Smooth muscle cell of the umbilical artery (primary cell): ENCODE measurements at places on chromosomes 3 and 15. TPM values are rescaled to one million over a fixed set of nuclear protein-coding genes. Genes with fewer than 3 reads are reported as not detected.

Gene ROBO1
- 111 and 128 TPM in 2 replicates for total RNA-seq

Gene SI
- not detected in 2 replicates for total RNA-seq

Gene TRA2B
- total RNA-seq = 139 and 153 TPM in 2 replicates

Gene ZMAT3
- total RNA-seq = 71.6 and 78.9 TPM in 2 replicates

Gene CCDC51
- total RNA-seq = 19.6 and 20.1 TPM in 2 replicates

Gene RAD51
- 0.30 and 4.8 TPM in 2 replicates for total RNA-seq

Gene PAQR9
- total RNA-seq = 0.05 TPM in 1 of 2 replicates, not detected in the other

Gene PLSCR2
- not detected in 2 replicates for total RNA-seq

Gene IL12A
- 0.89 and 1.3 TPM in 2 replicates for total RNA-seq

Gene RBPMS2
- not detected in 2 replicates for total RNA-seq

Gene FAM107A
- total RNA-seq = not detected in 2 replicates

Gene GXYLT2
- 30.8 and 74.2 TPM in 2 replicates for total RNA-seq

Gene BCL2A1
- total RNA-seq = 2.1 and 2.2 TPM in 2 replicates

Gene ZNF619
- total RNA-seq = 4.8 and 5.6 TPM in 2 replicates

Gene ZWILCH
- 5.6 and 18.5 TPM in 2 replicates for total RNA-seq

Gene PLCD1
- total RNA-seq = 13.4 and 22.0 TPM in 2 replicates

Gene APOD
- not detected in 2 replicates for total RNA-seq

Gene CD200R1
- total RNA-seq = 0.05 TPM in 1 of 2 replicates, not detected in the other

Gene CLDN1
- 4.3 and 10.4 TPM in 2 replicates for total RNA-seq

Gene LMOD3
- total RNA-seq = not detected in 2 replicates

Gene GPR149
- not detected in 2 replicates for total RNA-seq

Gene PRRT3
- total RNA-seq = 2.4 and 3.0 TPM in 2 replicates

Gene LIPH
- total RNA-seq = not detected in 2 replicates

Gene CD80
- total RNA-seq = under 0.01 and 0.09 TPM in 2 replicates

Gene CATSPER2
- total RNA-seq = 0.89 and 9.6 TPM in 2 replicates

Gene GOLGA8J
- total RNA-seq = not detected in 2 replicates

Gene GNB4
- total RNA-seq = 69.8 and 90.7 TPM in 2 replicates

Gene GPX1
- total RNA-seq = 152 and 188 TPM in 2 replicates

Gene GPR156
- total RNA-seq = 0.59 and 0.92 TPM in 2 replicates

Gene ZNF660
- 2.2 and 4.2 TPM in 2 replicates for total RNA-seq

Gene PRR20G
- total RNA-seq = not detected in 2 replicates

Gene MKRN3
- under 0.01 TPM in 1 of 2 replicates, not detected in the other for total RNA-seq

Gene PRTG
- total RNA-seq = 1.2 and 1.3 TPM in 2 replicates

Gene RBP2
- total RNA-seq = not detected in 2 replicates

Gene RHOA
- 575 and 599 TPM in 2 replicates for total RNA-seq

Gene SLC2A2
- total RNA-seq = not detected in 2 replicates

Gene CELSR3
- 0.89 and 3.1 TPM in 2 replicates for total RNA-seq

Gene IL17RB
- not detected in 2 replicates for total RNA-seq

Gene PIERCE2
- total RNA-seq = 0.89 and 1.1 TPM in 2 replicates

Gene MEIS2
- 56.7 and 63.4 TPM in 2 replicates for total RNA-seq

Gene APBA2
- total RNA-seq = 40.4 and 42.1 TPM in 2 replicates

Gene RFT1
- 12.8 and 17.8 TPM in 2 replicates for total RNA-seq

Gene NMB
- total RNA-seq = 2.1 and 3.3 TPM in 2 replicates

Gene NISCH
- total RNA-seq = 102 and 113 TPM in 2 replicates

Gene CRYGS
- total RNA-seq = 1.4 and 2.4 TPM in 2 replicates

Gene SQOR
- 44.5 and 55.8 TPM in 2 replicates for total RNA-seq

Gene AQP9
- total RNA-seq = not detected in 2 replicates

Gene TEX9
- total RNA-seq = 4.5 and 6.1 TPM in 2 replicates

Gene WNT5A
- 24.3 and 77.3 TPM in 2 replicates for total RNA-seq

Gene NRROS
- total RNA-seq = 0.30 and 1.2 TPM in 2 replicates

Gene KCNAB1
- under 0.01 and 3.5 TPM in 2 replicates for total RNA-seq

Gene MESP2
- total RNA-seq = 0.09 and 0.30 TPM in 2 replicates

Gene TRPM7
- 60.3 and 64.0 TPM in 2 replicates for total RNA-seq
